ENCODE measurements at places on chromosomes 1 and 21. TPM values are rescaled to one million over a fixed set of nuclear protein-coding genes. Genes with fewer than 3 reads are reported as not detected.

GRCh38 chr1:62045574-62045973 is 149.1 kb upstream of the L1TD1 start:
- no peak for DNase-seq

- peak; percentile 89 for DNase-seq
These were observed 27.2 kb downstream of the HSPG2 start for GRCh38 chr1:21909787-21910503.

DNA sequence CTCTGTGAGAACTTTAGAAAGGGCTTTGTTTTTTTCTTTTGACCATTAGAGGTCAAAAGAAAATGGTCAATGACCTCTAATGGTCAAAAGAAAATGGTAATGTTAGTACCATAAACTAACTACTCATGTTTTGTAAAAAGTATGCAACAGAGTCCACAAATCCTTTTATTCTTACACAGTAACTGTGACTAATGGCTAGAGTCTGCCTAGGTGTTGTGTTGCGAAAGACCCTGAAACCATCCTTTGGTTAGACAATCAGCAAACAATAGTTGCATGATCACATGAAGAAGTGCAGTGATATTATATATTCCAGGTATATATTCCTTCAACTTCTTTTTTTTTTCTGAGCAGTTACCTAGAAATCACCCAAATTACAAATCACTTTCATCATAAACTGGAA is 40.9 kb downstream of the NEGR1 start:
- DNase-seq: no peak

- DNase-seq: no peak
These were observed 144.9 kb upstream of the HOOK1 start for GRCh38 chr1:59669752-59670312.

- no peak for DNase-seq
These were observed 92.9 kb upstream of the ERG start for GRCh38 chr21:38591218-38591537.

GRCh38 chr1:212178851-212179250 is 106.4 kb upstream of the PPP2R5A start:
- DNase-seq: no peak

- DNase-seq: no peak
These were observed 299.7 kb downstream of the HMCN1 start for GRCh38 chr1:186033847-186034271.

DNA sequence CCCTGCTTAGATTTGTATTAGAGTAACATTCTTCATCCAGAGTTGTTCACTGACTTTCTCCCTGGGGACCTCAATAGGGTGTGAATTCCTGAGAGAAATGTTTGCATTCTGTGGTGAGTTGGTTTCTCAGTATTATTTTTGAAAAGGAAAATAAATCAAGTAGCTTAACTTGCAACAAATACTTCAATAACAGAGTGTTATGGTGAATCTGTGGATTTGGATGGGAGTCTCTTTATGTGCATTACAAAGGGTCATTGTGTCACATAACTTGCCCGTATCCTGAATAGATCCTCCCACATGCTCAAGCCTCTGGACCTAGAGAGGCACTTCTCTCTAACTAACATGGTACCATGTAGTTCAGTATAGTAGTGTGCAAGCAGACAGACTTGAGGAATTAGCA is 68.4 kb upstream of the IPO9 start:
- no peak for DNase-seq

DNA sequence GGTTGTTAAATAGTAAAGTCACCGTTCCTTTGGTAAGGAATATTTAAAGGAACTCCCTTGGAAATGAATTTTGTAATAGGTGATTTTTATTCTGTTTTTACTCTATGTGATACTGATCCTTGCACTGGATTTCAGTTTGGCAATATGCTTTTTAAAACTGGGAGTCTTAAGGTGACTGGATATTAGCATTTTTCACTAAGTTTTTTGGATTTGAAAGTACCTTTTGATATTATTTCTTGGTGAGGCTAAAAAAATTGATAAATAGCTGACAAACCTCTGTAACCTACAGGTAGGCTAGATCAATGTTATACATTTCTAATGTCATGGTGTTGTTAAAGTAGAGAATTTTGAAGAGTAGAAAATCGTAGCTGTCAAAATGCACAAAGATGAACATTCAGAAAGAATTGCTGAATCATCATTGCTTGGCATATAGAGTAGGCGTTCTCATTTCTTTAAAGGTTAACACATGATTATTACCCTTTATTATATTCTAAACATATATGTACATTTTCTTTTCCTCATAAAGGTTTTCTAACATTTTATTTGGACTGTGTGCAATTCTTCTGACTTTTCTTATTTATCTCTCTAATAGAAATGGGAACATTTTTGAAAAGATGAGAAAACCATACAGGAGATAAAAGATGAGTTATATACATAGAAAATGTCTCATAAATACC is 1.5 kb upstream of the DNAJB4 start:
- no peak for DNase-seq

DNA sequence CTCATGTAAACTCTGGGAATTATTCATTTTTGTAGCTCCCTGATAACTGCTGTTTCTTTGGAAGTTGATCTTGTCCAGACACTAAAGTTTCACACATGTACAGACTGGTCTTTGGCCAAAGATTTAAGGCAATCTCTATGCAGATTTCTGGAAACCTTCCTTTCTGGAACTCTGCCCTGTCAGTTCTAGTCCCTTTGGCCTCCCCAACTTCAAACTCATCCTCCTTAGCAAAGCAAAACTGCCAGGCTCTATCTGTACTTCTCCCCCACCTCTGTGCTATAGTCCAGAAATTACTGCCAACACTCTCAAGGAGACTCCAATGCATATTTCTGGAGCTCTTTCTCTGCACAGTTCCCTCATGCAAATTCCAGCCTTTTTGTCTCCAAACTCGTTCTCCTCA is 36.5 kb downstream of the C1orf198 start:
- peak; percentile 11 for DNase-seq

GRCh38 chr21:42525676-42526378 is 12.2 kb downstream of the SLC37A1 start:
- DNase-seq: no peak

SLC6A17 gene
- total RNA-seq: not detected

UBE2J2 gene
- 33.5 TPM for total RNA-seq
